ENCODE measurements at places on chromosomes 16 and 17.
A peak's percentile ranks its signal among the peaks of the same experiment; 100 is the strongest.

DNA sequence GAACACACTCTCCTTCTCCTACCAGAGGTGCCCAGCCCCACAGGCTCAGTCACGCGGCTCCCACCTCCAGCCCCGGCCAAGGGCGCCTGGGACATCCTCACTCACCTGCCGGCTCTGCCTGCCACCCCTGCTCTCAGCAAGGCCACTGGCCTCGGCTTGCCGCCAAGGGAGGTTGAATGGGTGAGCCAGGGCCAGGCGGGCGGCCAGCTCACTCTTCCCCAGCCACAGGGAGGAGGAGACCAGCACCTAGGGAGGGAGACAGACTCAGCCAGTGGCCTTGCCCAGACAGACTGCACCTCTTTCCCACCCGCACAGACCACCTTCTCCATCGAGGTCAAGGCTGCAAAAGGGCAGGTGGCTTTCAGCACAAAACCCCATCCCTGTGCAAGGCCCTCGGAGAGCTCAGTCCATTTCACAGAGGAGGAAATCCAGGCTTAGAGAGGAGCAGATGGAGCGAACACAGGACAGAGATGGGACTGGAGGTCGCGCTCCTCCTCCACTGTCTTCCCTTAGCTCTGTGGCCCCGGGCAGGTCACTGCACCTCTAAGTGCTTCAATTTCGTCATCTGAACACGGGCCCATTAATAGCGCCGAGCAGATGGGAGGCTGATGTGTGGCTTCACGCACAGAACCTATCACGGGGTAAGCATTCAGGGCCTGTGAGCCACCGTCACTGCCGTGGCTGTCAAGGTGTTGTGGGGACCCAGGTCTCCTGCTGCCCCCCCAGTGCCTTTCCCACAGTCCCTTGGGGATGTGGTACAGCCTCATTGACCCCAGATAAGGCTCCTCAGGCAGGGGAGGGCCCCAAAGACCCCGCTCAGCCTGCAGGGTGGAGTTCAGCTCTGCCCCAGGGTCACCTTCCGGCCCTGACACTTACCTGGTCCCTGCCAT is 56.1 kb downstream of the RMI2 start:
- ATAC-seq: no peak

DNA sequence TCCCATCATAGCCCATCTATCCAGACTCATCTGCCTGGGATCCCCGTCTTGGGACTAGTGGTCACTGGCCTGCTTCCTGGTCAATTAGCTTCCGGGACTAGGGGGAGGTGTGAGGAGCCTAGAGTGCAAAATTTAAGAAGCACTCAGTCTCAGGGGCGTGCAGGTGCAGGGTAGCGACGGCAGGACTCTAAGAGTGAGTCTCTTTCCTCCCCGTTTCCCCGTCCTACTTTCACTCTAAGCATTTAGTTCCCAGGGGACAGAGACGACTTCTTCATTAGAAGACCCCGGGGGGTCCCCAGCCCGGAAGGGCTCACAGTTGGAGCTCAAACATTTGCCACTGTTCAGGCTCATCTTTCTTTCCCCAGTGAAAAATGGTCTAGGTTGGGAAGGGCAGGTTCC is 677 bp upstream of the ZNHIT3 start:
- no peak for ATAC-seq

DNA sequence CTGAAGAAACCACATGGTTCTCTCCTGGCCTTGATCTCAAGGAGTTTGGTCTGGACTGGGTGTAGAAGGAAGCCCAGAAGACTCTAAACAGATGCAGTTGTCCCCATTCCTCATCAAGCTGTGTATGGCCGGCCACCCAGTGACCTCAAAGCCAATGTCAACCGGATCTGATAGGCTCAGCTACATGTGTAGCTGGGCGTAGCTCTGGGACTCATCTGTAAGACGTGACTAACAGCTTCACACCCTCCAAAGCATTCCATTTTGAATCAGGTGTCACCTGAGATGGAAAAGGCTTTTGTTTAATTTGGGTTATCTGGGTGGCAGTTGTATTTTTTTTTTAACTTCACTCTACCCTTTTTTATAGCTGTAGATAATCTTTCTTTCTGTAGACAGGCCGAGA is 130.4 kb downstream of the ABCC12 start:
- no peak for ATAC-seq

- no peak for ATAC-seq
Measured at GRCh38 chr17:76137001-76137350, 4.1 kb downstream of the FOXJ1 start.

DNA sequence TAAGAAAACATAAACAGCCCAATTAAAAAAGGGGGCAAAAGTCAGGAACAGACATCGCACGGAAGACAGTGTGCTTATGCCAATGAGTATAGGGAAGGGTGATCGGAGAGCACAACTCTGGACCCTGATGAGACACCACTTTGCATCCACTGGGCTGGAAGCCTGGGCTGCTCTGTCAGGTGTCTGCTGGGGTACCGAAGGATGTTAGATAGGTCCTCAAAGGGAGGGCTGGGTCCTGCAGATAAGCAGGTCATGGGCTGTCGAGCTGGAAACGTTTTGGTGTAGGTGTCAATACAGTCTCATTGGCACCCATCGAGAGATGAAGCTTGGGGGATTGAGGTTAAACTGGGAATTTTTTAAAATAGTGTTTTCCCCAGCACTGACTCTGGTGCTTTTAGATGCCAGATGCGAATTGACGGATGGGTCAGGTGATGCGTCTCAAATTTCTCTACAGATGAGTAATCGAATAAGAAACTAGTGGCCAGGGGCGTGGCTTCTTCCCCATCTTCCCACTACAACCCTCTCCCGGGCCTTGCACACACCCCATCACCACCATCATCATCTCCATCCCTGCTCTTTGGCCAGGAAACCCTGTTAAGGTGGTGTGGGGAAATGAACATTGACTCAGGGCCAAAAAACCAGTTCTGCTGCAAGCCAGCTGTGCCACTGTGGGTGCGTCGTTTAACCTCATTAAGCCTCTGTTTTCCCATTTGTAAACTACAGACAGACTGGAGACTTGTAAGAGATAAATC is 47.8 kb upstream of the IRF8 start:
- no peak for ATAC-seq

DNA sequence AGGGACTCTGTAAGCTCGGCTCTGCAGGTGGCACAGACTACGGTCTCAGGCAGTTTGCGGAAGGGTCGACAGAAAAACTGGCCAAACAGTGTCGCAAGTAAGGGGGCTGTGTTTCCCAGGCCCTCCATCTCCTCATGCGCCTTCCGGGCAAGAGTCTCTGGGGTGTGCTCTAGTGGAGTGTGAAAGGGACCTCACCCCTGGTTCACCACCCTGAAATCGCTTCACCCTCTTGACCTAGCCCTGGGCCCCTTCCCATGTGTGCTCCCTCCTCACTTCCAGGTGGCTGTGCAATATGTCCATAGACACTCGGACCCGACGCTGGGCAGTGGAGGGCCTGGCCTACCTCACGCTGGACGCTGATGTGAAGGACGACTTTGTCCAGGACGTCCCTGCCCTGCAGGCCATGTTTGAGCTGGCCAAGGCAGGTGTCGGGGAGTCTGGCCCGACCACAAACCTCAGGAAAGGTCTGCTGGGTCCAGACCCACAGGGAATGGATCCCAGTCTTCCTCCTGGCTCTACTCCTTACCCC is 22.3 kb downstream of the UNC45B start:
- no peak for ATAC-seq

- no peak for ATAC-seq
Measured at GRCh38 chr17:32490101-32490482, 3.3 kb downstream of the CDK5R1 start.

DNA sequence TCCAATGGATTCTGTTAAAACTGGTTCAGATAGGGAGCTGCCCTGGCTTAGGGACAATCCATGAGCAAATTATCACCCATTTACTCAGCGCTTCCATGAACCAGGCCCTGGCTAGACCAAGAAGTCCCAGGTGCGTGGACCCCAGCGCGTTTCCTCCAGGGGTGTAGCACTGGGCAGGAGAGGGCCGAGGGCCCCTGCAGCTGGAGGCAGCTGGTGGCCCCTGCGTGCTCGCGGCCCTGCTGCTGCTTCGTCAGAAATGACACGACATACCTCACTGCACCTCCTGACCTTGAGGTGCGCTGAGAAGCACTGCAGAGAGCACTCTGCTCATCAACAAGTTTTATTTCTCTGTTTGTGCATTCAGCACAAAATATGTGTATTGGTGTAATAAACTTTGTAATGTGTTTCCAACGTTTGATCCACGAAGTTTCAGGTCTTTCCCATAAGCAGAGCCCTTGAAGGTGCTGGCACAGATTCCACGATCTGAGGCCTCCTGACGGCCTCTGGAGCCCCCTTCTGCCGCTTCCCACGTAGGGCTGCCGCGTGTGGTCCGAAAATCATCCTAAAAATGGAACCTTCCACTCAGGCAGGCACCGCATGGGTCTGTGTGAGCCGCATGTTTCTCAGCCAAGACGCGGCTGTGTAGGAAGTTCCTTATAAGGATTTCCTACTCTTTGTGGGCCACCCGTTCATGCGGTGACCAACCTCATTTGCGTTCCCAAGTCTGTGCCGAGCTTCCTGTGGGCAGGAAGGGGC is 50.8 kb upstream of the ZCCHC14 start:
- peak; percentile 41 for ATAC-seq

GRCh38 chr17:72511874-72512273 is 391.1 kb downstream of the SOX9 start:
- no peak for ATAC-seq

- peak; percentile 64 for ATAC-seq
Measured at GRCh38 chr16:1991948-1992703, 2.4 kb downstream of the SYNGR3 start.

DNA sequence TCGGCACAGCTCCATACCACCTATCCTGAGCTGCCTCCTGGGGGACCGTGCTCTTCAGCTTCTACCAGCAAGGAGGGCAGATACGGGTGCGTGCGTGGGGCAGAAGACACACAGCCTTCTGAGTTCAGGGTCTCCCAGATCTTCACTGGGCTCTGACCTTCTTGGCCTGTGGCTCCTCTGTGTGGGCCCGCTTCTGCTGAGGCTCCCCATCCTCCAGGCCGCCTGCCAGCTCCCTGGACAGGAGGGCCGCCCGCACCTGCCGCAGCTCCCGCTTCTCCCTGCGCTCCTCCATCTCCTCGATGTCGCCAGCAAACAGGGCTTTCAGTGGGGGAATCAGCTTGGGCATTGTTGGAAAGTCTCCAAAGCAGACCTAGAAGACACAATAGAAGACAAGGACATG is 25.2 kb downstream of the ELAC2 start:
- ATAC-seq: no peak

- no peak for ATAC-seq
Measured at GRCh38 chr17:57305908-57306504, 49.7 kb downstream of the MSI2 start.

Measured in activated CD4-positive, CD25-positive, alpha-beta regulatory T cell treated with anti-CD3 and anti-CD28 coated beads, Interleukin-2, amount 50 U/mL, for 24 hours (primary cell).